SJSA1 (cell line): ENCODE measurements at places on chromosomes 3 and 15.

DNA sequence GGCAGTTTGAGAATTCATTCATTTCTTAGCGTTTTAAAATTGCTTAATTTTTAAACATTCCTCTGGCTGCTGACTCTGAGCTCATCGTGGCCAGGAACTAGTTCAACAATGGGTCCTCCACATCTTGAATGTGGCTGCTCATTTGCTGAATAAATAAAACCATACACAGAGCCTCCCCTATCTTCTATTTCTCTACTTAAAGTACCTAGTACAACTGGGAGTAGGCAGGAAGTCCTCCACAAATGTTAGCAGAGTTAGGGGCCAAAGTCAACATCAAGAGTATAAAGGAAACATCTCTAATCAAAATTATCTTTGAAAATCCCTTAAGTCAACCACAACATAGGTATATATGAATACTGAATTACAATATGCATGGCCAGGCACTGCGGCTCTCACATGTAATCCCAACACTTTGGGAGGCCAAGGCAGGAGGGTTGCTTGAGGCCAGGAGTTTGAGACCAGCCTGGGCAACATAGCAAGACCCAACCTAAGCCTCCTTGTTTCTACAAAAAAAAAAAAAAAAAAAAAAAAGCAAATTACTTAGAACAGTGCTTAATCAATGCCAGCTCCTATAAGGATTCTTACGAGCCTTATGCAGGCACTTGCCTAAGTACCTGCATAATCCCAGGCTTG, 57.5 kb upstream of the LMOD3 start:
- no peak for DNase-seq

GRCh38 chr3:187269486-187269885, 22.1 kb downstream of the MASP1 start:
- no peak for DNase-seq

DNA sequence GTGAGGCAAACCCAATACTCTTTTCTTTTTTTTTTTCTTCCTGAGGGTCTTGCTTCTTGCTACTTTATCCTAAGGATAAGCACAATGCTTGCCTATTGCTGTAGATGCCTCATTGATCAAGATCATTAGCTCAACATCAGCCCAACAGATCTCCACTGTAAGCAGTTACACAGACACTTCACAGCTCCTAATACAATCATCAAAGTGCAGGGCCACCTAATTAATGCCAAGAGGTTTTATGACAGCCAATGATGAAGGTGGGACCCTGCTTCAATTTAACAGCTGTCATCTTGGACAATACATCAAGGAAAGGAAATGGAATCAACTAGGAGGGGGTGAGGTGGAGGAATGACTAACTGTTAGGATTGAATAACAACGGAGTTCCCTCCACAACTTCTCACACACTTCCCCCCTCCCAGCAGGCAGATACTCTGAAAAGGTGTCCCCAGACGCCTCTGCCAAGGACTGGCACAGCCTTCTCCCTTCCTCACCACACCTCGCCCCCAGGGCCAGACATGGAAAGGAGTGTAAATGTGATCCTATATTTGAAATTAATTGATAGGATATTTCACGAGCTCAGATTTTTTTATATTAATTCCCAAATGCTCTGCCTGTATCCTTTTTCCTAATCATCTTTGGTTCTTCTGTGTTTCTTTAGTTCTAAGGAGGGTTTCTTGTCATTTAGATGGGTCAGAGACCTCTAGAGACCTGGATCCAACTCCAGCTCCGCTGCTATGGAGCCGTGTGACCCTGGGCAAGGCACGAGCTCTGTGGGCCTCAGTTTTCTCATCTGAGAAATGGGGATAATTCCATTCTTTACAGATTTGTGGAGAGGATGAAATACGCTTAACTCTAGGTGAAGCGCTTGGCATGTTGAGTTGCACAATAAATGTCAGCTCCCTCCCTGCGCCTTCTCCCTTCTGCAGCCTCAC, 1.2 kb downstream of the DCLK3 start:
- no peak for DNase-seq

GRCh38 chr3:122929188-122930062, 98.1 kb downstream of the SEMA5B start:
- no peak for DNase-seq

DNA sequence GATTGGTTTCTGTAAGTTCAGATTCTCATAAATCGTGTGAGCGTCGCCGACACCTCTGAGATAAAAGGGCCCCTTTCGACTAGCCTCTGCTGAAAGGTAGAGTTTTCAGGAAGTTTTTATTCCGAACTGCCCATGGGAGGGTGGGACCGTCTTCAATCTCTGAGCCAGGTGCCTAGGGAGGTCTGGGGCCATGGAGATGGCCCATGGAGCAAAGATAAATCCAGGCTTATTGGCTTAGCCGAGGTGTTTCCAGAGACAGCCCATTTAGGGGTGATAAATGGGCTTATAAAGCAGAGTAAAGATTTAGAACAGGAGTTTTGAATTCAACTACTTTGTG, 442 bp downstream of the QTRT2 start:
- no peak for DNase-seq

DNA sequence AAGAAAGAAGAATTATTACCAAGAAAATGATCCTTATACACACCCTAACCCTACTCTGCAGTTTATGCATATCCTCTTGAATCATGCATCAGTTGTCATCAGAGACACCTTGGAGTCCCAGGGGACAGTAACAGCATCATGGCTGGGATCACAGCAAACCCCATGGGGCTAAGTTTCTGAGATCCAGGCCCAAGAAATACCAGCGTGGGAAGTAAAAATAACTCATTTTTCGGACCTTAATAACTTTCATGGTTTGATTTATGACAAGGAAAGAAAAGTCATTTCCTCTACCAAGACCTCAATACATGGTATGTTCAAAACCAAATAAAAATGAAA, 38.8 kb upstream of the B3GNT5 start:
- no peak for DNase-seq

DNA sequence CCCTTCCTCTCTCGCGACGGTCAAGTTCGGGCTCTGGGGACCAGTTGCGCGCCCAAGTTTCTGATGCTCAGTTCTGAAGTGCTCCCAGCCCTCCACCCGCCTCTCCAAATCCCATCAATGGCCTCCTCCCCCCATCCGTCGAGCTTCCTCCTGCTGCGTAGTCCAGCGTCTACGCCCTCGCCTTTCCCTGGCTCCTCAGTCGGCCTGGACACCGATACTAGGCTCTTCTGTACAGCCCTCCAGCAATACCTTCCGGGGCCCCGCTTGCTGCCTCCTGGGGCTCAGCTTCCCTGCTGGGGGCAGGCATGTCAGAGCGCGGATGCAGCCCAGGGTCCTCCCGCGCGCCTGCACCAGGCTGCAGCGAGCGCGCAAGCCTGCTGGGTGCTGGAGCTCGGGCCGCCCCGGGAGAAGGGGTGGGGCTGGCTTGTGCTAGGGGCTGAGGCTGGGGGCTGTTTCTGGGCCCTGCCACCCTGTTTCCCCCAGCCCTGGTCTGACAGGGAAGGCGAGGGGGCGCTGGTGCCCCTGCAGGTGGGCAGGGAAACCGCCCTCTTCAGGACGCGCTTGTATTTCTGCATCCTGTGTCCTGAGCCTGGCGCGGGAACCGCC, 353.3 kb upstream of the SUCLG2 start:
- DNase-seq, result no peak

- no peak for DNase-seq
These were observed 19.1 kb upstream of the KLF13 start for GRCh38 chr15:31307270-31308184.

- no peak for DNase-seq
These were observed 50.3 kb downstream of the PSMD6 start for GRCh38 chr3:63972987-63973386.

- DNase-seq, result no peak
These were observed 556 bp downstream of the CHP1 start for GRCh38 chr15:41231422-41232226.

- DNase-seq, result no peak
These were observed 60.9 kb upstream of the CCNL1 start for GRCh38 chr3:157220883-157221282.

- DNase-seq, result no peak
These were observed 93.9 kb downstream of the SEMA6D start for GRCh38 chr15:47811172-47811571.

- DNase-seq, result no peak
These were observed 140.9 kb downstream of the FAM43A start for GRCh38 chr3:194826594-194826993.
